ENCODE measurements at places on chromosomes 7 and 10.

DNA sequence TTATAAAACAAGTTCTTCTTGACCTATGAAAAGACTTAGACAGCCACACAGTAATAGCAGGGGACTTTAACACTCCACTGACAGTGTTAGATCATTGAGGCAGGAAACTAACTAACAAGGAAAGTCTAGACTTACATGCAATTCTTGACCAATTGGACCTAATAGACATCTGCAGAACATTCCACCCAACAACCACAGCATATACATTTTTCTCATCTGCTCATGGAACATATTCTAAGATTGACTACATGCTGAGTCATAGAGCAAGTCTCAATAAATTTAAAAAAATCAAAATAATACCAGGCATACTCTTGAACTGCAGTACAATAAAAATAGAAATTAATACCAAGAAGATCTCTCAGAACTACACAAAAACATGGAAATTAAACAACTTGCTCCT, 219.5 kb upstream of the HPS1 start:
- DNase-seq, result no peak

DNA sequence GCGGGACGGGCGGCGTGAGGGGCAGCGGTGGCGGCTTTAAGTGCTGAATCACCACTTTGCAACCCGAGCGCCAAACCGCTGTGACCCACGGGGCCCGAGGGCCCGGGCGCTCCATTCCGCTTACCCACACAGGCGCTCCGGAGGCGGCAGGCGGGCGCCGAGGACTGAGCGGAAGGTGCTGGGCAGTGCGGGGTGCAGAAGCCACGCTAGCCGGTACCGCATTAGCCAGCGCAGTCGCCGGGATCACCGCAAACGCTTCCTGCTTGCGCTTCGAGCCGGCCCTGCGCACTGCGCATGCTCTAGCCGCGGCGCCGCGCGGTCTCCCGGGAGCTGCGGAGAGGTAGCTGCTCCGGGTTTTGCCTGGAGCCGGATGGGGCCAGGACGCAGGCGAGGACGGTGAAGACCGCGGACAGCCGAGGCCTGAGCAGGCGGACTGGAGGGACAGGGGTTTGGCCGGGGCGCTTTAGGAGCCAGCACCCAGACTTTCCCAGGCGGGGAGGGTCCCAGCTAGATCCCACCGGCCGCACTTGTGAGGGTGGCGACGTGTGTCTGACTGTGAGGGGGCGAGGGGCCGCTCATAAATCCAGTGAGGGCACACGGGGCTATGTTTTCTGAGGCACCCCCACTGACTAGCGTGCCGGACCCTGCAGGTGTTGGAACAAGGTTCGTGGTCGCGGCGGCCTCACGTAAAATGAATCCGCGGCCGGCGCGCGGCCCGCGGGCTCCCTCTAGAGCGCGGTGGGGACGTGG, at the start of gene IDE:
Gene IDE (minus strand): TSS at position 296 of the 750 bp plus-strand sequence. CDS start 74 bp downstream, at position 222.
- peak; percentile 82 for DNase-seq

DNA sequence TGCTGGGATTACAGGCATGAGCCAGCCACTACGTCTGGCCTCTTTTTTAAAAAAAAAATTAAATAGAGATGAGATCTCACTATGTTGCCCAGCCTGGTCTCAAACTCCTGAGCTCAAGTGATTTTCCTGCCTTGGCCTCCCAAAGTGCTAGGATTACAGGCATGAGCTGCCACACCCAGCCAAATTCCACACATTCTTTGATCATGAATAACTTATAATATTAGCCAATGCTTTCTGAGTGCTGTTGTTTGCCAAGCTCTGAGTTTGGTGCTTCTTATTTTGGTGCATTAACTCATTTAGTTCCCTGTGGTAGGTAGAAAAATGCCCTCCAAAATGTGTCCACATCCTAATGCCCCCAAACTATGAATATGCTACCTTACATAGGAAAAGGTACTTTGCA, 47.2 kb upstream of the MKI67 start:
- DNase-seq, result no peak

GRCh38 chr7:80403686-80404241, 108.1 kb downstream of the GNAT3 start:
- no peak for DNase-seq

GRCh38 chr10:60042262-60042661, 135.9 kb upstream of the CCDC6 start:
- no peak for DNase-seq

- no peak for DNase-seq
These were observed 198.7 kb downstream of the SKIDA1 start for GRCh38 chr10:21326594-21327288.

DNA sequence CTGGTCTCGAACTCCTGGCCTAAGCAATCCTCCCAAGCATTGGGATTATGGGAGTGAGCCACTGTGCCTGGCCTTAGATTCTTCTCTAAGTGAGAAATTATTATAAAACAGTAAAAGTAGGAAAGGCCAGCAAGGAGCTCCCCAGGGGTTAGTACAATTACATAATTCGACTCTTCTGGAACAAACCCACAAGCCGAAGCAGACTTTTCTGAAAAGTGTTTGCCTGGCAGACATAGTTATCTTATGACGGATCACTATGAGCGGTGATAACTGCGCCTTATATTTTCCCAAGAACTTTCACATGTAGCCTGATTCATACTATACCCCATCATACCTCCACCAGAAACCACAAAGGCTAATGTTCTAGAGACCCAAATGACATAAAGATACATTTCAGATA, 30.2 kb upstream of the SH3PXD2A start:
- DNase-seq, result no peak

- DNase-seq, result no peak
These were observed 358.8 kb upstream of the MEOX2 start for GRCh38 chr7:16045296-16045695.

GRCh38 chr7:100064162-100064561, 14.6 kb downstream of the ZSCAN21 start:
- DNase-seq, result no peak

DNA sequence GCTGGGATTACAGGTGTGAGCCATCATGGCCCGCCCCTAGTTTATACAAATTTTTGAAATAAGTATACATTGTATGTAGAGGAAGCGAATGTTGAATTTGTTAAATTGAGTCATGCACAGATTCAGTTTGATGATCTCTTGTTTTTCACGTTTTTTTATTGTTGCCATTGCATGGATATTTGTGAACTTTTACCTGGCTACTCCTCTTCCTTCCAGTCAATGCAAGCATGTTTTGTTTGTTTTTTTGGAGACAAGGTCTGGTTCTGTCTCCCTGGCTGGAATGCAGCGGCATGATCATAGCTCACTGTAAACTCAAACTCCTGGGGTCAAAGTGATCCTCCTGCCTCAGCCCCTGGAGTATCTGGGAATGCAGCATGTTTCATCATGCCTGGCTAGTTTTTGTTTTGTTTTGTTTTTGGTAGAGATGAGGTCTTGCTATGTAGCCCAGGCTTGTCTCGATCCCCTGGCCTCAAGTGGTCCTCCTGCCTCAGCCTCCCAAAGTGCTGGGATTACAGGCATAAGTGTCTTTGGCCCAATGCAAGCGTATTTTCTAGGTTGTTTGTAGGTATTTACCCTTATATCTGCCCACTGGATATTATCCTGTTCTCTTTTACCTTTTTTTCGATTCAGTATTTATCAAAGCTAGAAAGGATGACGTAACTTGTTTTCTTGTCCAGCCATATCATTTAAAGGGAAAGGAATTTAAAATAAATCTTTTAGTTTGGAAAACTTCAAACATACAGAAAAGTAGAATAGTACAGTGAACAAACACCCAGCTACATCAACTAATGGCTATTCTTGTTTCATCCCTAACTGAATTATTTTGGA, 11.0 kb downstream of the LCOR start:
- no peak for DNase-seq

GRCh38 chr7:13111230-13111629, 423.8 kb downstream of the ARL4A start:
- no peak for DNase-seq

- peak; percentile 63 for DNase-seq
These were observed 780 bp downstream of the PLEKHA8 start for GRCh38 chr7:30028749-30029635.

- no peak for DNase-seq
These were observed 1003.0 kb downstream of the SORCS3 start for GRCh38 chr10:105644091-105644490.

- DNase-seq, result no peak
These were observed 10.2 kb upstream of the MACC1 start for GRCh38 chr7:20227291-20227795.

DNA sequence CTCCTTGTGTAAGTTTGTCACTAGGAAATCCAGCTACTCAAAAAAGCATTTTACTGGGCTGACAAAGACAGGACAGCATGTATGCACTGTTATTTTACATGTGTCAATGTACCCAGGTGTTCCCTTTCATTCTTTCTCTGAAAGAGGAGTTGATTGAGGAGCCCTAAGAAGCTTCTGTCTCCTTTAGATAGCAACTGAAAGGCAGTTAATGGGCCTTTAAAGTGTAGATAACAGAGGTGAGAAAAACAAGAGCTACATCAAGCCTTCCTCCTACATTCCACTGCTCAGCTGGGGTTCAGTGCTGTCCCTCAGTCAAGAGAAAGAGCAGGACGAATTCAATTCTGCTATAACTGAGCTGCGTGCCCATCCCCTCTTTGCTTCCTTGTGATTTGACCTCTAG, 12.8 kb upstream of the WIPF3 start:
- DNase-seq, result no peak

DNA sequence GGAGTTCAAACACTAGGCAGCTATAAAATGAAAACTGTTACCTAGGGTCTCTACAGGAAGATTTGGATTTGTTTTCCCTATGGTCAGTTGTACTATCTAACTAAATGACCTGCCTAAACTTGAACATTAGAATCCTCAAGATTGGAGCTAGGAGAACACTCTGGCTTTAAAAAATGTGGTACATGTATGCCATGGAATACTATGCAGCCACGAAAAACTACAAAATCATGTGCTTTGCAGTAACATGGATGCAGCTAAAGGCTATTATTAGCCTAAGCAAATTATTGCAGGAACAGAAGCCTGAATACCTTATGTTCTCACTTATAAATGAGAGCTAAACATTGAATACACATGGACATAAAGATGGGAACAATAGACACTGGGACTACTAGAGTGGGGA, 87.1 kb upstream of the MAGI2 start:
- no peak for DNase-seq

DNA sequence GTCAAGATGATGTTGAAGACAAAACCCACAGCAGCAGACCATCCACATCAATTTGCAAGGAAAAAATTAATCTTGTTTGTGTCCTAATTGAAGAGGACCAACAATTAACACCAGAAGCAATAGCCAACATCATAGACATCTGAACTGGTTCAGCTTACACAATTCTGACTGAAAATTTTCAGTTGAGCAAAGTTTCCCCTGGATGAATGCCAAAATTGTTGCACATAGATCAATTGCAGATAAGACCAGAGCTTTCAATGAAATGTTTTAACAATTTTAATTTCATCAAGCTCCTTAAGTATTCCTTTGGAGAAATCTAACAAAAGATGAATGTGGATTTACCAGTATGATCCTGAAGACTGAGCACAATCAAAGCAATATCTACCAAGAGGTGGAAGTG, 168.6 kb downstream of the CTNNA3 start:
- DNase-seq, result no peak

- DNase-seq, result no peak
These were observed 417.6 kb upstream of the POT1 start for GRCh38 chr7:125347269-125347668.

- DNase-seq, result no peak
These were observed 722.9 kb downstream of the GRM8 start for GRCh38 chr7:126529833-126530232.

DNA sequence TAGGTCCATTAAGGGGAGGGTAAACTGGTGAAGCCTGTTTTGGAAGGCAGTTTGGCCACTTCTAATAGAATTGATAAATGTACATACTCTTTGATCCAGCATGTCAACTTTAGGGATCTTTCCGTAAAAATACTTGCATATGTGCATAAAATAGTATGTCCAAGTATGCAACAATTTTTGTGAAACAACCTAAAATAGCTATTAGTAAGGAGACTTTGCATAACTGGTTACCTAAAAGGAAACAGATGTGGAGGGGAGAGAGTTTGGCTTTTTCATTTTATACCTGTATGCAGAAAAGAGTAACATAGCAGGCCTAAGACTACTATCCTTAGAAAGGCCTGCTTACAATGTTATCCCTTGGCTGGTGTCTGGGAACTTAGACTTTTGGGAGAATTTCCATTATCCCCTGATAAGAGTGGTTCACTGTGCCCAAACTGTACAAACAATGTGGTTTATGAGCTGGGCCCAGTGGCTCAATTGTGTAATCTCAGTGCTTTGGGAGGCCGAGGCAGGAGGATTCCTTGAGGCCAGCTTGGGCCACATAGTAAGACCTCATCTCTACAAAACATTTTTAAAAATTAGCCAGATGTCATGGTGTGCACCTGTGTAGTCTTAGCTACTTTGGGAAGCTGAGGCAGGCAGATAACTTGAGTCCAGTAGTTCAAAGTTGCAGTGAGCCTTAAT, 21.3 kb downstream of the PTPN12 start:
- no peak for DNase-seq

DNA sequence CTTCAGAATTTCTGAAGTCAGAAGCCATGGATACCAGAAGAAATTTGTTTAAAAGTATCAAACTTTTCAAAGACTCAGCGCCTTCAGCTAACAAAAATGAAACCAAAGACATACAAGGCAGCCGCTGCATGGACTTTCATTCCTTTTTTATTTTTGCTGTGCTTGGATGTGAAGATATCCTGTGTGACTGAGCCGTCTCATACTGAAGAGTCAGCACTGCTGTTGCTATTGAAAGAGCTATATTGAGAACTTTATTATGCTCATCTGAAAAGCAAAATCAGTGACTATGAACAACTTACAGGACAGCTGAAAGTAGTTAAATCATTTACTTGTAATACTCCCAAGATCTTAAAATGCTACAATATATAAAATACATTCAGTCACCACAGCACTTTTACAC, 809.2 kb downstream of the NXPH1 start:
- no peak for DNase-seq

DNA sequence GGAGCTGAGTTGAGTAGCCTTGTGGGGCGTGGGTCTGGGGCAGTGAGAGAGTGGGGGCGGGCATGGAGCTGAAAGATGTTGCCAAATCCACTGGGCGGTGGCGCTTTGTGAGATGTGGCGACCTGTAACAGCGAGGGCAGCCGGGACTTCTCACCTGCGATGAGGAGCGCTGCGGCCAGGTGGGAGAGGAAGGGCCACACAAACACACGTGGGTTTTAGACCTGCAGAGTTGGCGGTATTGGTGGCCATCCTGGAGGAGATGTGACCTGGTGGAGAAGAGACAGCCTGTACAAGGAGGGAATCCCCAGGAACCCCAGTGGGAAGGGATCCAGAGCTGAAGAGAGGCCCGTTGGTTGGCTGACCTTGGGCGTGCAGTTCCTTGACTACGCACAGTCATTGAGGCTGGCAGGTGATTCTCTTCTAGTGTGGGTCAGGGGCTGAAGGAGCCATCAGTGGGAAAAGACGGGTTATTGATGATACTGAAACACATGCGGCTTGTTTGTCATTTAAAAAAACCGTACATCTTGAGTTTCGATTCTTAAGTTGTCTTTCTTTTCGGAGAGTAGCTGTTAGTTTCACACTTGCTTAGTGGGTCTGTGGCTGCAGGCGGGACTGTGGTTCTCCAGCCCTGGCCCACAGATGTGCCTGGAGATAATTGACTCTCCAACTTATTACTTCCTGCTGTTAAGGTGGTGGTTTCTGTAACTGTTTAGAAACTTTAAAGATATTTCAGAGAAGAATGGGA, 2.4 kb downstream of the CHST12 start:
- DNase-seq, result no peak

GRCh38 chr7:36820527-36821170, 96.4 kb upstream of the AOAH start:
- no peak for DNase-seq

GRCh38 chr7:45897042-45897690, 8.9 kb downstream of the IGFBP1 start:
- no peak for DNase-seq
